Sigmoid colon (tissue), 7 donors: ENCODE measurements at places on chromosomes 1 and 21. TPM values are rescaled to one million over a fixed set of nuclear protein-coding genes. Genes with fewer than 3 reads are reported as not detected.

DNA sequence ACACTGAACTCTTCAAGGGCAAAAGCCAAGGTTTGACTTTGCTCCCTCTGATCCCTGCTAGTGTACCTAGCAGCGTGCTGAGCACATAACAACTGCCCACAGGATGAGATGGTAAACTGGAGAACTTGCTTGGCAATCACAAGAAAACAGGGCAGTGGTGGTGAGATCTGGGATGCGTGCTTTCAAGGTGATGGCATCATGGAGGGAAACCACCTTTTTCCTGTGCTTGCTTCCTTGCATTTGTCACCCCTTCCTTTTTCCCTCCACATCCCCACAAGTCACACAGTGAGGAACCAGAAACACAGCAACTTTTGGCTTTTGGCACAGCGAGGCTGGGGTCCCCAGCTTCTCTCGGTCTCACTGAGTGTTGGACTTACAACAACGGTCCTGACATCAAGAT, 31.4 kb upstream of the BECN2 start:
- no peaks in the 10 kb centered on the region for H3K4me1 ChIP-seq
- H3K36me3 ChIP-seq: no peaks in the 10 kb centered on the region
- no peak overlapping the region for H3K4me3 ChIP-seq

DNA sequence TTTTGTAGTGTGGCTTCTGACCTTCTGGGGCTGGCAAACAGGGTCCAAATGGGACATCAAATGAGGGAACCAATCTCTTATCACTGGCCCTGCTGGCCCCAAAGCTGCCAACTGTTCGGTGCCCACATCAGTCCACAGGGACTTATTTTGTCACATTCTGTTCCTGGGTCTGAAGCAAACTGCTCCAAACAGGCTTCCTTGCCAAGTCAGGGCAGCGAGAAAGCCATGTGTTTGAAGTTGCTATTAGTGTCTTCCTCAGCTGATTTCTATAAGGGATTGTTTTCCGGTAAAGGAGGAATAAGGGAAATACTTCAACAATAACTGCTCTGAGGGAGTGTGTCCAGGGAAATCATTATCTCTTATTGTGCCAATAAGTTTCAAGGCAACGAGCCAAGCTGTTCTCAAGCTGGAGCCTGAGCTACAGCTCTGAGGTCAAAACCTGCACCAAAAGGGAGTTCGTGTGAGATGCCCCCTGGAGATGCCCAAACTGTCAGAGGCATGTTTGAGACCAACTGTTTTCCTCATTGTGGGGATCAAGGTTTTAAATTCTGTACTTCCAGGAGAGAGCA, 381.4 kb upstream of the PROX1 start:
- DNase-seq: no peak
- H3K4me3 ChIP-seq: no peak overlapping the region
- H3K36me3 ChIP-seq: no peaks in the 10 kb centered on the region
- no peaks in the 10 kb centered on the region for H3K27me3 ChIP-seq
- H3K4me1 ChIP-seq: no peaks in the 10 kb centered on the region
- H3K27ac ChIP-seq: no peak overlapping the region

- H3K4me3 ChIP-seq: no peak overlapping the region
- no peaks in the 10 kb centered on the region for H3K4me1 ChIP-seq
- H3K27ac ChIP-seq: no peak overlapping the region
Measured at GRCh38 chr1:236228411-236228810, 53.3 kb downstream of the ERO1B start.

The PDZK1 gene
- not detected for total RNA-seq

- no peaks in the 10 kb centered on the region for H3K4me1 ChIP-seq
- H3K27me3 ChIP-seq: no peaks in the 10 kb centered on the region
- DNase-seq: no peak
- no peaks in the 10 kb centered on the region for H3K36me3 ChIP-seq
Measured at GRCh38 chr1:94142583-94142982, 21.6 kb upstream of the ABCA4 start.

DNA sequence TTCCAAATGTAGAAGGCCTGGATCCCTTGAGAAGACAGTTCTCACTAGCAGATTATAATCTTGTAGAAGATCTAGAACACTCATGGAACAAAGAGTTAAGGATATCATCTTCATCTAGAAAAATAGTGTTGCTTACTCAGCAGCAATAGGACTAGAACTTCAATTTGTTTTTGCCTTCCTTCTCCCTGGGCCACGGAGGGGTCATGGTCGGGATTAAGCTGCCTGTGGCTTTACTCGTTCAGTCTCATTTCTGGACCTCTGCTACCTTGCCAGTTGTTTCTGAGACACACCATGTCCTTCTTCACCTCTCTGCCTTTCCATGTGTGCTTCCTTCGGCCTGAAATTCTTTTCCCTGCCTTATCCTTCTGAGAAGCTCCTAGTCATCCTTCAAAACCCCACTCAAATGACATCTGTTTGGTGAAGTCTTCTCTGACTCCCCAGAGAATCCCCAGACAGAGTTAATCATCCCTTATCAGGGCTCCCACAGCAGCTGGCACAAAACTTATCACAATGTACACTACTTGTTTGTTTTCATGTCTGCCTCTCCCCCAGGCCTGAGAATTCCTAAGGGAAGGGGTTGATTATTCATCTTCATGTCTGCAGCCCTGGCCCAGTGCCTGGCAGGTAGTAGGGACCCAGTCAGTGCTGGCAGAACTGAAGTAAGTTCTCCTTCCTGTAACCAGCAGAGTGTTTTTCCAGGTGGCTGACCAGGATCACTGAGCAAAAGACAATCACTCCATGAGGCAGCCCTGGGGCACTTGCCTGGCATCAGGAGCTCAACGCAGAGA, 15.5 kb upstream of the SNX27 start:
- H3K4me3 ChIP-seq: no peak overlapping the region
- H3K27me3 ChIP-seq: no peaks in the 10 kb centered on the region
- no peak for DNase-seq
- H3K4me1 ChIP-seq: no peaks in the 10 kb centered on the region
- no peak overlapping the region for H3K27ac ChIP-seq

GRCh38 chr1:32774950-32775634, 42.1 kb downstream of the YARS1 start:
- H3K27me3 ChIP-seq: no peaks in the 10 kb centered on the region
- no peak for DNase-seq
- H3K4me1 ChIP-seq: no peaks in the 10 kb centered on the region
- peaks cover 70% of the 10 kb centered on the region for H3K36me3 ChIP-seq
- H3K4me3 ChIP-seq: no peak overlapping the region
- peak overlapping the region; percentile 8 for H3K27ac ChIP-seq

The S100A6 gene
- 658 TPM for total RNA-seq

DNA sequence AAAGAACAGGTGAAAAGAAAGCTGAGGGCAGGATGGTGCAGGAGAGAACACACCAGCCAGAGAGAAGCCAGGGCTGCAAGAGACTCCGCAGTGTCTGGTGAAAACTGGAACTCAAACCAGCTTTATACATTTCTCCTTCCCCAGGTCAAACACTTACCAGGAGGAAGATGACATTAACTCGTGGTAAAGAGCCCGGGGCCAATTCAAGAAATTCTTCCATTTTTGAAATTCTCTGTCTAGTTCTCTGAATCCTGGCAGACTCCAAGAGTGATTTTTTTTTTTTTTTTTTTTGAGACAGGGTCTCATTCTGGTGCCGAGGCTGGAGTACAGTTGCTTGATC, 25.8 kb upstream of the SIPA1L2 start:
- H3K4me3 ChIP-seq: no peak overlapping the region
- no peak overlapping the region for H3K27ac ChIP-seq
- DNase-seq: no peak
- H3K4me1 ChIP-seq: peaks cover 30% of the 10 kb centered on the region
- no peaks in the 10 kb centered on the region for H3K36me3 ChIP-seq

The NDUFS2 gene
- 79.6 TPM for total RNA-seq

The OR6F1 gene
- not detected for total RNA-seq

DNA sequence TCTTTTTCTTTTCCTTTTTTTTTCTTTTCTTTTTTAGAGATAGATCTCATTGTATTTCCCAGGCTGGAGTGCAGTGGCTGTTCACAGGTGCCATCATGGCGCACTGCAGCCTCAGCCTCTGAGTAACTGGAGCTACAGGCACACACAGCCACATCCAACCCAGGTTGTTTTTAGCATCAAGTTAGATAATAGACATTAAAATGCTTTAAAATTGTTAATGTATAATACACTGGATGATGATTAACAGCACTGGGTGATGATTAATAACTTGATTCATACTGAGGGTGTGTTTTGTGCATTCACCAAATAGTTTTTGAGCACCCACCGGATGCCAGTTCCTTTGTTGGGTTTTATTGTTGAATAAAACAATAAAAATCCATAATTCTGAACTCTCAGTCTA, 75.2 kb downstream of the BEND5 start:
- no peak overlapping the region for H3K4me3 ChIP-seq
- DNase-seq: no peak
- H3K4me1 ChIP-seq: no peaks in the 10 kb centered on the region
- H3K27me3 ChIP-seq: no peaks in the 10 kb centered on the region

The INAVA gene
- 0.27 TPM for total RNA-seq

DNA sequence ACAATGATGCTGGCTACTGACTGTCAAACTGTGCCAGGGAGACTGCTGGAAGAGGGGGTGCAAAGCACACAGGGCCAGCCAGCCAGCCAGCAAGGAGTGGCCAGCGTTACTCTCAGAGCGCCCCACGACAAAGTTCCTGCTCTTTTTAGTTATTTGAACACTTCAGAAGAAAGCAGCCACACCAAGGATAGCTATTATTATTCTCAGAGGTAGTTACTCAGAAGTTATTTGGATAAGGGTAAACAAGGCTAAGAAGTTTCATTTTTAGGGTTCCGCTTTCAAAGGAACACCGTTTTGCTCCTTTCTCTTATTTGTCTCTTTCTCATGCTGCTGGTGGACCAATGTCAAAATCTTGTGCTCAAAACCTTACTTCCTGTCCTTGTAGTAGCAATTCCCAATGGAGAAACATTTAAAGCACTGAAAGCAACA, 59.9 kb downstream of the VANGL2 start:
- no peak overlapping the region for H3K4me3 ChIP-seq
- no peaks in the 10 kb centered on the region for H3K27me3 ChIP-seq
- H3K4me1 ChIP-seq: no peaks in the 10 kb centered on the region
- H3K27ac ChIP-seq: no peak overlapping the region
- DNase-seq: no peak

DNA sequence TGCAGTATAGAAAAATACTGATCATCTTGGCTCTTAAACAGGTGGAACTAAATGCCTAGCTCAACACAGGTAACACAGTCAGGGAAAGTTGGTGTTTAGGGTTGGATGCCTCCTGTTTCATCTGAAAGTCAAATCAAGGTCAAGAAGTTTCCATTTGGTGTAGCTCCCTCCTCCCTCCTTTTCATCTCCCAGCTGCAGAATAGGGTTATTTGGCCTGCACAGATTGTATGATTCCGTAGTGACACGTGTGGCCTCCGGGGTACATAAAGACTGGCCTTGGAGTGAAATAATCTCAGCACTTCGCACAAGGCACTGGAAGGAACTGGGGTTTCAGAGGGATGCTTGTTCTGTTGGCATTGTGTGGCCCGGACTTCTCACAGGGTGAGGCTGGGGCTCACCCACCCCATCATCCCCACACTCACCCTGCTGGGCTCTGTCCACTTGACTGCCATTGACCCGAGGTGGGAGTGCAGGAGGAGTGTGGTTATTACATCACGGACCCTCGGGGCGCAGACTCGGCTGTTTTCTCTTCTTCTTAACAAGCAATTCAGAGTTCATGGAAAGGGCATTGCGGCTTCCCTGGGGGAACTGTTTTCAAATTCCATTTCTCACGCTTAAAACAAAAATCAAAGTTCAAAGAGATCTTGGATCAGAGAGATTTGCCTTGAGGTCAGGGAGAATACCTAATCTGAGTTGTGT, 18.4 kb downstream of the IGSF5 start:
- H3K36me3 ChIP-seq: no peaks in the 10 kb centered on the region
- no peak overlapping the region for H3K4me3 ChIP-seq
- no peaks in the 10 kb centered on the region for H3K4me1 ChIP-seq
- H3K27me3 ChIP-seq: no peaks in the 10 kb centered on the region

The FYB2 gene
- total RNA-seq: not detected

GRCh38 chr21:44567481-44568171, 5.9 kb upstream of the KRTAP10-4 start:
- no peaks in the 10 kb centered on the region for H3K36me3 ChIP-seq
- H3K4me3 ChIP-seq: no peak overlapping the region
- no peak for DNase-seq
- H3K4me1 ChIP-seq: no peaks in the 10 kb centered on the region

- H3K27ac ChIP-seq: no peak overlapping the region
- no peaks in the 10 kb centered on the region for H3K27me3 ChIP-seq
- H3K4me3 ChIP-seq: no peak overlapping the region
- H3K36me3 ChIP-seq: no peaks in the 10 kb centered on the region
Measured at GRCh38 chr1:190170321-190170720, 307.3 kb downstream of the BRINP3 start.

The THEM4 gene
- 16.1 TPM for total RNA-seq

DNA sequence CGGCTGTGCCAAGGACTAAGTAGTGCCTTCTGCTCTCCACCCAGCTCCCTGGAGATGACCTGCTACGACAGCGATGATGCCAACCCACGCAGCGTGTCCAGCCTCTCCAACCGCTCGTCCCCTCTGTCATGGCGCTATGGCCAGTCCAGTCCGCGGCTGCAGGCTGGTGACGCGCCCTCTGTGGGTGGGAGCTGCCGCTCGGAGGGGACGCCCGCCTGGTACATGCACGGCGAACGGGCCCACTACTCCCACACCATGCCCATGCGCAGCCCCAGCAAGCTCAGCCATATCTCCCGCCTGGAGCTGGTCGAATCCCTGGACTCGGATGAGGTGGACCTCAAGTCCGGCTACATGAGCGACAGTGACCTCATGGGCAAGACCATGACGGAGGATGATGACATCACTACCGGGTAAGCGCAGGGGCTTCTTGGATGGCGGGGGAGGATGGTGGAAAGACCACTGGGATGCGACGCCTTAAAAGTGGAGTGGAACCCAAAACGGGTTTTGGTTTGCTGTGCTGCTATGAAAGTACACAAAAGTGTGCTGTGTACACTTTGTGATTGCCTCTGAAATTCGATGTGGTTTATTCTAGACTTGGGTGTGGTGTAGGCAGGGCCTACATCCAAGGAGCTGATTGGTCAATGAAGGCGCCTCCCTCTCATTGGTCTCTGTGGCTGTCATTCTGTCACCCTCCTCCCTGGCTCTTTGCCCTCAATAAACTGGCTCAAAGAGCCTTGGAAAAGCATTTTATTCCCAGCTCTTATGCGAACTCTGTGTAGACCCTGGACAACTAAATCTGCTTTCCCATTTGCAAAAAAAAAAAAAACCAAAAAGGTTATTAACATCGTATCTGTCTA, 110.4 kb upstream of the IPO9 start:
- peak; percentile 61 for DNase-seq
- peak overlapping the region; percentile 86 for H3K27ac ChIP-seq
- no peaks in the 10 kb centered on the region for H3K36me3 ChIP-seq
- H3K4me1 ChIP-seq: peaks cover 88% of the 10 kb centered on the region
- no peaks in the 10 kb centered on the region for H3K27me3 ChIP-seq

- peaks cover 40% of the 10 kb centered on the region for H3K36me3 ChIP-seq
- H3K4me3 ChIP-seq: no peak overlapping the region
- H3K4me1 ChIP-seq: no peaks in the 10 kb centered on the region
- H3K27ac ChIP-seq: no peak overlapping the region
Measured at GRCh38 chr1:32332290-32333079, 3.5 kb downstream of the MARCKSL1 start.

The PLA2G2A gene
- total RNA-seq: 72.3 TPM

- H3K27ac ChIP-seq: no peak overlapping the region
- no peaks in the 10 kb centered on the region for H3K4me1 ChIP-seq
- H3K27me3 ChIP-seq: no peaks in the 10 kb centered on the region
- no peak for DNase-seq
Measured at GRCh38 chr21:27548486-27548885, 581.6 kb upstream of the ADAMTS5 start.
